ENCODE measurements at places on chromosomes 4 and X.

DNA sequence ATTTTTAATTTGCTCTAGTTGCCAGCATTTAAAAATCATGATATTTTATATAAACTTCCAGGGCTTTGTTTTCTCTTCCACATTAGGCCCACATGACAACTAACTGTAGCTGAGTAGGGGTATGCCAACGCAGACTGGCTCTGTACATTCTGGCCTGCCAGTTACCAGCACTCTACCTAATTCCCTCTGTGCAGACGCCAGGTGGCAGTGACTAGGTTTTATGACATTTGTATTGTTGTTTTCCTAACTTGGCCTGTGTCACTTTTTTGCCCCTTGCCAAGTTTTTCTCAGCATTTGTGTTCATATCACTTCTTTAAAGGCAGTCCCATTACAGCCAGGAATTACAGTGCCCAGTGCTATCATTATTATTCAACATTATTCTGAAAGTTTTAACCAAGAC lies 347.5 kb downstream of the NKX6-1 start:
- no peak overlapping the region for H3K4me3 ChIP-seq
- H3K27me3 ChIP-seq: no peaks in the 10 kb centered on the region
- H3K27ac ChIP-seq: no peak overlapping the region

GRCh38 chr4:14640476-14640875 lies 361.8 kb upstream of the CPEB2 start:
- H3K36me3 ChIP-seq: no peaks in the 10 kb centered on the region
- H3K4me3 ChIP-seq: no peak overlapping the region
- H3K27me3 ChIP-seq: no peaks in the 10 kb centered on the region

GRCh38 chr4:177119691-177120090 lies 190.0 kb upstream of the NEIL3 start:
- H3K27me3 ChIP-seq: no peaks in the 10 kb centered on the region
- no peak overlapping the region for H3K4me3 ChIP-seq
- H3K36me3 ChIP-seq: no peaks in the 10 kb centered on the region
- H3K4me1 ChIP-seq: no peaks in the 10 kb centered on the region
- no peak overlapping the region for H3K27ac ChIP-seq
- DNase-seq: no peak

GRCh38 chrX:51922561-51922960 lies 29.1 kb downstream of the MAGED1 start:
- no peak overlapping the region for H3K4me3 ChIP-seq
- no peak for DNase-seq
- H3K27me3 ChIP-seq: no peaks in the 10 kb centered on the region
- H3K27ac ChIP-seq: no peak overlapping the region
- no peaks in the 10 kb centered on the region for H3K4me1 ChIP-seq

DNA sequence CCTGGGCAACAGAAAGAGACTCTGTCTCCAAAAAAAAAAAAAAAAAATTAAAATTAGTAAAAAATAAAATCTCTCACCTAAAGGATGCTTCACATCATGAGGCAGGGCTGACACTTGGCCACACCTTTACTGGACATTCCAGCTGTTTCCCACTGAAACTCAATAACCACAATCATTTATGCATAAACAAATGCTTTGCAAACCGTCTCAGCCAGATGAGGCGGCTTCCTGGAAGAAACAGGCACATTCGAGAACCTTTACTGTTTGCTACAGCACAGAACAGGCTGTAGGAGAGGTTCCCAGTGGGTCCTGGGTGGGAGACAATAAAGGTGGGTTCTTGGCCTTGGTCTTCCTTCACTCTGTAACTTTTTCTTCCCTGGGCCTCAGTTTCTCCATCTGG lies 10.9 kb upstream of the TBC1D14 start:
- no peaks in the 10 kb centered on the region for H3K27me3 ChIP-seq
- H3K4me3 ChIP-seq: no peak overlapping the region
- H3K36me3 ChIP-seq: no peaks in the 10 kb centered on the region

GRCh38 chr4:66275411-66276038 lies 605.2 kb upstream of the EPHA5 start:
- no peak overlapping the region for H3K27ac ChIP-seq
- H3K27me3 ChIP-seq: no peaks in the 10 kb centered on the region
- no peaks in the 10 kb centered on the region for H3K4me1 ChIP-seq
- DNase-seq: no peak

DNA sequence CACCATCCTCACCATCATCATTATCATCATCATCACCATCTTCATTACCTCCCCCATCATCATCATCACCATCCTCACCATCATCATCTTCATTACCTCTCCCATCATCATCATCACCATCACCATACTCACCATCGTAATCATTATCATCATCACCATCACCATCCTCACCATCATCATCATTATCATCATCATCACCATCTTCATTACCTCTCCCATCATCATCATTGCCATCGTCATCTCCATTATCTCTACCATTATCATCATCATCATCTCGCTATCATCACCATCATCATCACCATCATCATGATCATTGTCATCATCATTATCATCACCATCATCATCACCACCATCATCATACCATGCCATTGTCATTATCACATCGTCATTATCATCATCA lies 362.9 kb downstream of the DHRSX start:
- H3K4me1 ChIP-seq: no peaks in the 10 kb centered on the region
- no peak for DNase-seq
- no peaks in the 10 kb centered on the region for H3K36me3 ChIP-seq
- no peaks in the 10 kb centered on the region for H3K27me3 ChIP-seq
- H3K27ac ChIP-seq: no peak overlapping the region
- H3K4me3 ChIP-seq: no peak overlapping the region

- no peak for DNase-seq
- H3K36me3 ChIP-seq: no peaks in the 10 kb centered on the region
- no peaks in the 10 kb centered on the region for H3K4me1 ChIP-seq
- H3K27me3 ChIP-seq: no peaks in the 10 kb centered on the region
- no peak overlapping the region for H3K4me3 ChIP-seq
- H3K27ac ChIP-seq: no peak overlapping the region
These were observed 7.4 kb downstream of the ADRA2C start for GRCh38 chr4:3773552-3774001.

DNA sequence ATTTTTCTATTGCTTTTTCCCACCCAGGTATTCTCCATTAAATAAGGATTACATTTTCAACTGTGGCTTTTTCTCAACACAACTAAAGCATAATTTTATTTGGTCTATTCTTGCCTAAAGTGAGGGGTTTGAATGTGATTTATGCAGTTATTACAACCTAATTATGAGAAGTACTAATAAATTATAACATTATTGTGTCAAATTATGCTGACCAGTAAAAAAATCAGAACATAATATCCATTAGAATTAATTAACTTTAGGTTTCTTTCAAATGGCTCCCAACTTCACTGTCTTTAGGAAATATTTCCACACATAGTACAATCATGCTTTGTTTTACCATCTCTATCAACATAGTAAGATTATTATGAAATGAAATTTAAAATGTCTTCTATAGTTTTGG lies 1293.9 kb downstream of the FSTL5 start:
- H3K27me3 ChIP-seq: no peaks in the 10 kb centered on the region
- H3K4me1 ChIP-seq: no peaks in the 10 kb centered on the region
- no peak overlapping the region for H3K27ac ChIP-seq
- no peak overlapping the region for H3K4me3 ChIP-seq

DNA sequence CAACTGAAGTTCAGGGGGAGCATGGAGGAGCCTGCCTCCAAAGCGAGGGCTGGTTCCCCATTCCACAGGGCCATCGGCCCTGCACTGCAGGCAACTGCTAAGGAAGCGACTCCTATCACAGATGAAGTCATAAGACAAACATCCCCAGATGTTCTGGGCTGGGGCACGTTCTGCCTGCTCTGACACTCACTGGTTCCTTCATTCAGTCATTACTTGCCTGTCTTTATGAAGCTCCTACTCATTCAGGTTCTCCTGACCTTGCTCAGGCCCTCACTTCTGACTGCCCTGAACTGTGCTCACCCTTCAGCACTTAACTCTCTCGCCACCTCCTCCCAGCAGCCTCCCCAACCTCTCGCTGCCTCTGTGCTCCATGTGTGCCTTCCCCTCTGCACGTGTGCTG lies 2.5 kb upstream of the SLC2A9 start:
- DNase-seq: no peak
- H3K36me3 ChIP-seq: no peaks in the 10 kb centered on the region
- H3K4me1 ChIP-seq: peaks cover 14% of the 10 kb centered on the region
- no peak overlapping the region for H3K4me3 ChIP-seq
- H3K27ac ChIP-seq: no peak overlapping the region

GRCh38 chr4:8599657-8600056 lies 7.1 kb downstream of the CPZ start:
- H3K27ac ChIP-seq: no peak overlapping the region
- no peaks in the 10 kb centered on the region for H3K4me1 ChIP-seq
- H3K27me3 ChIP-seq: no peaks in the 10 kb centered on the region
- no peak for DNase-seq
- no peaks in the 10 kb centered on the region for H3K36me3 ChIP-seq

GRCh38 chrX:16278927-16279326 lies 111.6 kb downstream of the MAGEB17 start:
- H3K27ac ChIP-seq: no peak overlapping the region
- H3K27me3 ChIP-seq: no peaks in the 10 kb centered on the region
- DNase-seq: no peak

DNA sequence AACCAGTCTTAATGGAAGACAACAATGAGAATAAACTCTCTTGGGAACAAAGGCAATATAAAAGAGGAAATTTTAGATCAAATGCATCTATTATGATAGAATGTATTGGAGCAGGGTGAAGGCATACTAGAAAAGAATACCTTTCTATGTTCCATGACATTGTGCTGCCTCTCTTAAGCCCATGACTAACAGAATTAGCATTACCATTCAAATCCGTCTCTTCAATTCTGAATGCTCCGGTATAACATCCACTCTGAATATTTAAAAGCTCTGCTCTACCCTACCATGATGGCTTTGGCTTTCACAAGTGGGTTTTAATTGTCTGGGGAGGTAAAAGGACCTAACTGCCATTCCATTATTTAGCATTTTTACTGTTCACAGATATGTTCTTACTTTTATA lies 1878.4 kb downstream of the ARAP2 start:
- H3K4me3 ChIP-seq: no peak overlapping the region
- H3K36me3 ChIP-seq: no peaks in the 10 kb centered on the region
- H3K27me3 ChIP-seq: no peaks in the 10 kb centered on the region
- H3K27ac ChIP-seq: no peak overlapping the region
- no peak for DNase-seq

- no peaks in the 10 kb centered on the region for H3K27me3 ChIP-seq
- no peak overlapping the region for H3K27ac ChIP-seq
- no peaks in the 10 kb centered on the region for H3K4me1 ChIP-seq
- H3K36me3 ChIP-seq: no peaks in the 10 kb centered on the region
- H3K4me3 ChIP-seq: no peak overlapping the region
These were observed 57.2 kb upstream of the NPNT start for GRCh38 chr4:105838082-105838481.

GRCh38 chr4:122997463-122998101 lies 75.2 kb upstream of the NUDT6 start:
- no peak overlapping the region for H3K4me3 ChIP-seq
- no peak overlapping the region for H3K27ac ChIP-seq
- no peaks in the 10 kb centered on the region for H3K36me3 ChIP-seq
- no peak for DNase-seq
- H3K27me3 ChIP-seq: no peaks in the 10 kb centered on the region

GRCh38 chrX:148620023-148620422 lies 119.6 kb downstream of the AFF2 start:
- no peak overlapping the region for H3K4me3 ChIP-seq
- H3K36me3 ChIP-seq: no peaks in the 10 kb centered on the region
- no peaks in the 10 kb centered on the region for H3K4me1 ChIP-seq

GRCh38 chr4:4788573-4788972 lies 70.9 kb upstream of the MSX1 start:
- H3K36me3 ChIP-seq: no peaks in the 10 kb centered on the region
- no peaks in the 10 kb centered on the region for H3K27me3 ChIP-seq
- no peak overlapping the region for H3K27ac ChIP-seq
- H3K4me1 ChIP-seq: no peaks in the 10 kb centered on the region
- no peak overlapping the region for H3K4me3 ChIP-seq
- DNase-seq: no peak

DNA sequence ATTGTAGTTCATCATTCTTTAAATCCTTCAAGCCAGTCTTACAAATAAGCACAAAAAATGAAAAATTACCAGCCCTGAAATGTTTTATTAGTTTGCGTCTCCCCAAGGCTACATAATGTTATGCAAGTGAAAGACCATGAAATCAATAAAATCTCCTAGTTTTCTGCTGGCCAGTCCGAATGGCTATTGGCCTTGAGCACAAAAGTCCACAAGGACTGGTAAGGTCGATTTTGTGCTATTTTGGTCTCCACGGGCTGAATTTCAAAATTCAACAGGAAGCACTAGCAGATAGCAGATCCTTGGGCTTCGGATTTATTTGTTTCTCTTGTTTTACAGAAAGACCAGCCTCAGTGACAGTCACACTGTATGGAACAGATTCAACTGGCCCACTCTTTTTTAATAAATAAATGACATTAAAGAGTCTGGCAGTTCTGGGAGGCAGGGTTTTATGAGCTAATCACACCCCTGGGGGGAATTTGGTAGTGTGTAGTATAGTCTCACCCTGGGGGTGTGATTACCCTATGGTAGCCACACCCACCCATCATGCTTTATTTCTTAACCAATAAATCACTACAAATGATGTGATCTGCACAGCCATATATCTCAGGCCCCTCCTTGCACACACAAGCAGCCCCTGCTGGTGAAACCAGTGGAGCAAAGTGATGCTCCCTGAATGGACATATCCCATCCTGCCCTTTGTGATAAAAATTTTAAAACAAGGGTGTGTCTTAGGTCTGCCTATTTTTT lies 51.1 kb upstream of the TMEM33 start:
- no peaks in the 10 kb centered on the region for H3K36me3 ChIP-seq
- DNase-seq: no peak
- H3K27ac ChIP-seq: no peak overlapping the region
- no peak overlapping the region for H3K4me3 ChIP-seq

DNA sequence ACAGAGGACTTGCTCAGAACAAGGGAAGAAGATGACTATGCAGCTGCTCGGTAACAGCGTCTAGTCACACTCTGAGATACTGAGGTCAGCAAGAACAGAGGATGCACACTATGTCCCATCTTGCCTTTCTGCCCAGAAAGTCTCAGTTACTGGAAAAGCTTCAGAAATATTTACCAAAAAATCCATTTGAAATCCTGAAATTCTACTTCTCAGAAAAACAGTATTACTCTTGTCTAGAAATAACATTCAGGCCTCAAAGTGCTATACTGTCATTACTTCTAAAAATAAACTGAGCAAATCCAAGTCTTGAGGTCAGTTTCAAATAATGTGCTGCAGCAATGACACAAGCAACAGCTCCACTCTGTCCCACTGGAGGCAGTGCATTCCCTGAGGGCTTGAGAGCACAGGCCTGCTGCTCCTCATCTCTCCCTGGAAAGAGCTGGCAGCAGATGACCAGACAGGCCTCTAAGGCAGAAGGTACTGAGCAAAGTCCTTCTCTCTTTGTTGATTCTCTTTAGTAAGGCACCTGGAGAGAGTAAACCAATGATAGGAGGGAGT lies 76.9 kb downstream of the CAMK2D start:
- H3K4me3 ChIP-seq: no peak overlapping the region
- peaks cover 28% of the 10 kb centered on the region for H3K4me1 ChIP-seq
- no peaks in the 10 kb centered on the region for H3K27me3 ChIP-seq
- H3K36me3 ChIP-seq: no peaks in the 10 kb centered on the region
- peak overlapping the region; percentile 57 for H3K27ac ChIP-seq
- DNase-seq: peak; percentile 63
